ENCODE measurements at places on chromosomes 7 and 10.

DNA sequence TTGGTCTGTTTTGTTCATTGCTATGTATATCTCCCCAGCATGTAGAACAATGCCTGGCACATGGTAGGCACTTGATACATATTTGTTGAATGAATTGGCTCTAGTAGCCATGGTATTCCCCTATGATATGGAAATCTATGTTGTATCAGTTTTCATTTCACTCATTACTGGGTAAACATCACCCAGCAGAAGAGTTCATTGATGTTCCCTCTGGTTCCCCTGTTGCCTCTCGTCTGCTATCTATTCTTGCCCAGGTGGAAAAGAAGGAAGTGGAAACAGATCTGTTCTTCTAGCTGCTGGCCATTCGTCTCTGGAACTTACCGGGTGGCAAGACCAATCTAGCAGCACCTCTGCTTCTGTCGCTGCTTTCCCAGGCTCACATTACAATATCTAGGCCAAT lies 71.5 kb downstream of the LRRC4 start:
- DNase-seq = no peak

- no peak for DNase-seq
These were observed 188.0 kb downstream of the FANK1 start for GRCh38 chr10:126084369-126084768.

- no peak for DNase-seq
These were observed 631.0 kb downstream of the AUTS2 start for GRCh38 chr7:70229242-70229641.

- DNase-seq = no peak
These were observed 487.8 kb upstream of the DPP6 start for GRCh38 chr7:153564391-153564790.

Data from globus pallidus (tissue), 1 donor.